ENCODE measurements at places on chromosomes 1 and 21. TPM values are rescaled to one million over a fixed set of nuclear protein-coding genes. Genes with fewer than 3 reads are reported as not detected.

Gene ELF3
- total RNA-seq: 0.39 TPM

Gene DTL
- total RNA-seq: not detected

Gene ZNF593OS
- total RNA-seq: not detected

Gene DDR2
- 13.4 TPM for total RNA-seq

Gene RNF187
- total RNA-seq: 318 TPM

Gene NCAM2
- 180 TPM for total RNA-seq

Gene COA7
- 28.1 TPM for total RNA-seq

Gene KRTAP7-1
- not detected for total RNA-seq

Gene TMOD4
- not detected for total RNA-seq

Gene PRMT6
- total RNA-seq: 12.4 TPM

Gene SMCP
- not detected for total RNA-seq

Gene AGMAT
- 2.5 TPM for total RNA-seq

Gene AMY1C
- total RNA-seq: not detected

Gene NBPF3
- total RNA-seq: 11.6 TPM
